AML-193 (cell line): ENCODE measurements at places on chromosomes 6 and 20.

DNA sequence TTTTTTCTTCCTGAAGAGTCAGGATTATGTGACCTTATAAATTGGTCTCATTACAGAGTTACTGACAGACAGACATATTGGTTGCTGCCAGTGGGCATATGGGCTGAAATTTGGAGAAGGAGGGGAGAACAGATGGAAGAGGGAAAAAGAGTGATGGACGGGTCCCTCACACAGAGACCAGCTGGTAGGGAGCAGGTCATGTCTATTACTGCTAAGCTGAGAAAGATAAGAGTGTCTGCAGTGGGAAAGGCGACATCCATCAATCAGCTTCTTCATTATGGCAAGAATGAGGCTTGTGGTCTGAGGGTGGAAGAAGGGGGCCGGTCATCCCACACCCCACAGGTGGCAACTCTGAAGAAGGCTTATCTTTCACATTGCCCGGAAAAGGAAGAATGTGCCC is 353.8 kb upstream of the RSPO3 start:
- DNase-seq, result no peak

DNA sequence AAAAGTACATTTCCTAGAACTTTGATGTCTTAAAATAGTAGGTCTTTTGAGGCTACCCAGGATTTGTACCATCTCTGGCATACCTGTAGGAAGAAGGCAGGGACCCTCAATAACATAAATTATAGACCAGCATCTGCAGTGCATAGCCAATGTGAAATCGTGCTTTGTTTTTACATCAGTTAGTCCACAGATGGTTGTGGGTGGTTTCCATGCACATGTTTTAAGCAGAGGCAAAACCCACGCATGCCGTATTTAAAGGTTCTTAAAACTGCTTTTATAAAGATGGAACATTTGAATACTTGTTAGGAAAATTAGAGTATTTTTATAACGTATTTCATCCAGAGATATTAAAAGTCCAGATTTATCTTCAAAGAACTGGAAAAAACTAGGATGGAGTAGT is 66.3 kb downstream of the SH3BGRL2 start:
- no peak for DNase-seq

GRCh38 chr6:15027472-15027871 is 218.4 kb upstream of the JARID2 start:
- DNase-seq, result no peak

- DNase-seq, result no peak
Measured at GRCh38 chr20:38034961-38035360, 1.4 kb downstream of the RPRD1B start.

DNA sequence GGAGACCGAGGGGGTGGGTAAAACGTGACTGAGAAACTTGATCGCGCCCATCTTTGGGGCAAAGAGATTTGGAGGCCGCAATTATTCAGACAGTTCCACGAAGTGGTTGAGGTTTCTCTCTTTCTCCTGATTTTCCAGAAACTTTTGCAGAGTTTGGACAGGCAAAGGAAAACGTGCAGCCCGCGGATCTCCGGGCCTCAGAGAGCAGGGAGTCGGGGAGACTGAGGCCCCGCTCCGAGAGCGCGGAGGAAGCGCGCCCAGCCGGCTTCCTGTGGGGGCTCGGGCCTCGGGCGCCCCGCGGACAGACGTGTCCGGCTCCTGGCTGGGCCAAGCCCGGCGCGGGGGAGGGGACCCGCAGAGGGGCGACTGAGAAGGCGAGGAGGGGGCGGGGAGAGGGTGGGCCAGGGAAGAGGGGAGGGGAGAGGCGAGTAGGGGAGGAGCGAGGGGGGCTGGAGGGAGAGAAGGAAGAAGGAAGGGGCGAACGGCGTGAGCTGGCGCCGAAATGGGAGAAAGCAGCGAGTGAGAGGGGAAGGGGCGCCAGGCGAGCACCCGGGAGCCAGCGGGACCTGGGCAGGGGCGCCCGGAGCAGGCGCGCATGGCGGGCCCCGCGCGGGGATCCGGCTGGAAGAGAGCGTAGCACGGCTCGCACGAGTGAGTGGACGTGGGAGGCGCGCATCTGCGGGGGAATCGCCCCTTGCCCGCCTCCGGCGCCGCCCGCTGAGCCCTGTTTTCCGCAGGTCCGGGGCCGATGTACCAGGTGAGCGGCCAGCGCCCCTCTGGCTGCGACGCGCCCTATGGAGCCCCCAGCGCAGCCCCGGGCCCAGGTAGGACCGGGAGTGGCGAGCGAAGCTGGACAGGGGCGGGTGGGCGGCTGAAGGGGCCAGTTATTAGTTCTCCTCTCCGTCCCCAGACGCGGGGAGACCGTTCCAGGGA is at the start of gene MDFI:
MDFI (plus strand) TSS at position 467 of the 933 bp plus-strand sequence; CDS start at position 749, 282 bp downstream.
- no peak for DNase-seq

DNA sequence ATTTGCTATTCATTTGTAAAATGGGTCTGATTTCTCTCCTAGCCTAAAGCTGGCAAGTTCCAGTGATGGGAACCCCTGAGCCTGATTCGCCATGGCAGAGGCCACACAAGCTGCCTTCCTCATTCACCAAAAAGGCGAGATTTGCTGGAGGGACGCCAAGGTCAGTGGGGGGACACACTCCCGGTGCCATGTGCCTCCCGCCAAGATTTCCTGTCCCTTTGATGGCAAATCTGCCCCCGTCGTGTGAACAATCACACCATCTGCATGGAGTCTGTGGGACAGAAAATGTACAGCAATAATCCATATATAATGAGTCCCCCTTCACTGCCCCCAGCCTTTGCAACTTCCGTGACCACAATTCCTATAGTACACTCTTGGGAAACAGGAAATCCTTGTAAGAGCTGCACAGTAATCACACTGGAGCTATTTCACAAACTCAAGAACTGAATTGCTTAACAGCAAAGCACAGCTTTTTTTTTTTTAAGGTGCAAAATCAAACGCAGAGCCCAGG is 15.7 kb upstream of the IGF2R start:
- peak; percentile 98 for DNase-seq
